ENCODE measurements at places on chromosomes 11 and 22.
A peak's percentile ranks its signal among the peaks of the same experiment; 100 is the strongest.

DNA sequence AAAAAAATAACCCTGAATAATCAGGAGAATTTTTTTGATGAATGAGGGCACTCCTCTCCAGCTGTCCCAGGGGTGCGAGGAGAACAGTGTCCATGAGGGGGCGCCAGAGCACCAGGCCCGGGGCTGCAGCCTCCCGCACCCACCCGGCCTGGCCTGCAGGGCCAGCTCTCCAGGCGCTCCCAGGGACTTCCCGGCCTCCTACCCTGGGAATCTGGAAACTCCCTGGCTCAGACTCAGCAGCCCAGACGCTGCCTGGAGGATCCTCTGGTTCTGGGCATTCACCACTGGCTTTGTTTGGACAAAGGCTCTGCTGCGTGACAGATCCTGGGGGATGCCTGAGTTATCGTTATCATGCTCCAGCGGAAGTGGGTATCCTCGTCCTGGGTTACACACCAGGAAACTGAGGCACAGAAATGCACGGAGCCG is 31.0 kb downstream of the MCM5 start:
- peaks cover 9% of the 10 kb centered on the region for H3K4me1 ChIP-seq
- H3K36me3 ChIP-seq = no peaks in the 10 kb centered on the region
- no peak overlapping the region for H3K4me3 ChIP-seq
- peak; percentile 90 for DNase-seq
- H3K27ac ChIP-seq = no peak overlapping the region
- H3K27me3 ChIP-seq = no peaks in the 10 kb centered on the region

DNA sequence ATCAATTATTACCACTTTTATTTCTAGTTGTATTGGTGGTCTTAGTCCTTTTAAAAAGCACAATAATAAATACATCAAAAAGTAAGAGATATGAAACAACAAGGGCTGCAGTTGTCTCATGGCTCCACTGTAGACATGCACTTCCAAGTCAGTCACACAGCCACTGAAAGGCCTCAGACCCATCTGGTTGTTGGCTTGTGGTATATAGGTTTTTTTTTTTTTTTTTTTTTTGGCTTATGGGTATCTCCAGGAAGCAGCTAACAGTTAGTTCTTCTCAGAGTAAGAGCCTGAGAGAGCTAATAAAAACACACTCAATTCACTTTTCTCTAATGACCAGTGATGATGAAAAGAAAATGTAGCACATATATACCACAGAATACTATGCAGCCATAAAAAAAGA is 6.0 kb upstream of the OR52E6 start:
- H3K27ac ChIP-seq = no peak overlapping the region
- no peaks in the 10 kb centered on the region for H3K27me3 ChIP-seq
- H3K36me3 ChIP-seq = no peaks in the 10 kb centered on the region
- DNase-seq = no peak
- H3K4me1 ChIP-seq = no peaks in the 10 kb centered on the region

- H3K27ac ChIP-seq = no peak overlapping the region
- no peaks in the 10 kb centered on the region for H3K36me3 ChIP-seq
- H3K4me1 ChIP-seq = no peaks in the 10 kb centered on the region
- H3K4me3 ChIP-seq = no peak overlapping the region
Measured at GRCh38 chr11:67700548-67701262, 26.3 kb upstream of the ALDH3B2 start.

DNA sequence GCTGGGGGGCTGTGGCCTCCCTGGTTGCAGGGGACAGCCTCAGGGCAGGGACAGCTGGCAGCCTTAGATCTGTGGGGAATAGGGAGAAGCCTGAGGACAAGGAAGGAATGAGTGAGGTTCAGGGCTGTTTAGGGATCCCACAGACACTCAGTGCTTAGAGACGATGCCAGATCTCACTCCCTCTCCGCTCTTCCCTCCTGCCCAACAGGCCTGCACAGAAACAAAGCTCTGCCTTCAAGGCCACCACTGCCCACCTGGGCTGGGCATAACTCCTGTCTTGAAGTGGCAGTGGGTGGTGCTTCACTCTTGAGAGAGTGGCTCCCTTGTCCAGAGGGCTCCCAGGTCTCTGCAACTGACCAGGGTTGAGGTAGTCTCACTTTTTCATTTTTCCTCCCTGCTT is 13.1 kb upstream of the CENATAC start:
- no peak overlapping the region for H3K27ac ChIP-seq
- DNase-seq = no peak
- no peaks in the 10 kb centered on the region for H3K27me3 ChIP-seq
- H3K36me3 ChIP-seq = no peaks in the 10 kb centered on the region
- H3K4me1 ChIP-seq = no peaks in the 10 kb centered on the region
- no peak overlapping the region for H3K4me3 ChIP-seq

DNA sequence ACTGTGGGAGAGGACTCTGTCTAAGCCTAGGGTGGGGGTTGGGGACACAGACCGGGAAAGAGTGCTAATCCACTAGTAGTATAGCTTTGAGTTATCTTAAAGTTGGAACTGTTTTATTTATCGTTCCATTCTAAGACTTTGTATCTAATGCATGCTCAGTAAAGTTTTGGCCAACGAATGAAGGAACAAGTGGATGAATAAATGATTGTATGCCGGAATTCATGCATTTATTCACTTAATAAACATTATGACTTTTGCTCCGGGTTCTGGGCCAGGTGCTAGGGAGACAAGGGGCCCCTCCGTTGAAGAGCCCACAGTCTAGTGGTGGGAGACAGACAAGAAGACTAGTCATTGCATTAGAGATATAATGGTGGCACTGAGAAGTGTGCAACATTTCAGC is 645 bp downstream of the RNF121 start:
- no peak for DNase-seq
- H3K27ac ChIP-seq = peak overlapping the region; percentile 88
- peaks cover 10% of the 10 kb centered on the region for H3K36me3 ChIP-seq
- peaks cover 4% of the 10 kb centered on the region for H3K4me1 ChIP-seq

DNA sequence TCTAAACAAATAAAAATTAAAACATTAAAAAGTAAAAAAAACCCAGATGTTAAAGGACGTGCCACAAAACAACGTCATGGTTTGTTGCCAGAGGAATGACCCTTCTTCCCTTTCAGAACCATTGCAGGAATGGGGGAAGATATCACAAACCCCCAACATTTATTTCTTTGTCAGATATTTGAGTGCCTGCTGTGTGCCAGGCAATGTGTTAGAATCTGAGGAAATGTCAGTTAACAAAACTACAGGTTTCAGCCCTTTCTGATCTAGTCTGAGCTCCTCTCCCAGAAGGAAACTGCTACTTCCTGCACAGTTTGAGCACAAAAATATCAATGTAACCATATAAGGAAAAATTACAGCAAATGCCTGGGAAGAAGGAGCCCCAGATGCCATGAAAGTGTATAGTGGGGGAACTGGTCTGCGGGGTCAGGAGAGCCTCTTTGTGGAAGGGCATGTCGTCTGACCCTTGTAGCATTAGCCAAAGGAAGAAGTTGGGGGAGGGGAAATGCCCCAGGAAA is 7.1 kb upstream of the NHERF4 start:
- no peaks in the 10 kb centered on the region for H3K36me3 ChIP-seq
- DNase-seq = no peak
- no peaks in the 10 kb centered on the region for H3K27me3 ChIP-seq
- H3K4me1 ChIP-seq = no peaks in the 10 kb centered on the region

DNA sequence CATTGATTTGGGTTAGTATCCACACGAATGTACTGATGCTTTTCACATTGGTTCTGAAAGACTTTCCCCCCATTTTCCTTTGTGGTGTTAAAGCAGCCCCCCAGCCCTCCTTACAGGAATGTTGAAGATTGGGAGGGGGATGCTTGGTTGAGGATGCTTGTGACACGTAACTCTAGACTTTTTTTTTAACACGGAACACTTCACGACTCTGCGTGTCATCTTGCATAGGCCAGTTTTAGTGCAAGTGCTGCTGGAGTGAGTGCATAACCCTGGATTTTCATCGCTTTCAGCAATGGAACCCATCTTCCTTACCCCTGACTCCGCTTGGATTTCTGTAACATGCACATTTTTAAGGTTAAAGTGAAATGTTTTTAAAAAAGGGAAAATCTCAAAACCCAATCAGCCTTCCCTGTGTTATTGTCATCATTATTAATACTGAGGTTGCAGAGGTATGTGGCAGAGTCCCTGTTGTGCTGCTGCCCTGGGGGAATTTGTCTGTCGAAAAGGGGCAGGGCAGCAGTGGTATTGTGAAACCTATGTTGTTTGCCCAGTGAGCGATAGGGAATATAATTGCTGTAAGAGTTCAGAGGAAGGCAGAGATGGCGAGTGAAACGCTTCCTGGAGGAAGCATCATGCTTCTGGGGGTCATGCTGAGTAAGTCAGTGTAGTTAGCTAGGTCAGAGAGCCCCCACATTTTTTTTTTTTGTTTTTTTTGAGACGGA is 12.1 kb downstream of the CECR2 start:
- DNase-seq = no peak
- H3K27ac ChIP-seq = no peak overlapping the region
- no peaks in the 10 kb centered on the region for H3K36me3 ChIP-seq
- H3K4me1 ChIP-seq = no peaks in the 10 kb centered on the region

- H3K27me3 ChIP-seq = no peaks in the 10 kb centered on the region
- H3K4me1 ChIP-seq = no peaks in the 10 kb centered on the region
- H3K4me3 ChIP-seq = no peak overlapping the region
Measured at GRCh38 chr11:3659595-3660515, 11.3 kb downstream of the CHRNA10 start.

- no peak overlapping the region for H3K4me3 ChIP-seq
- no peaks in the 10 kb centered on the region for H3K4me1 ChIP-seq
- no peak overlapping the region for H3K27ac ChIP-seq
- DNase-seq = no peak
Measured at GRCh38 chr11:107704451-107704850, 7.4 kb downstream of the SLN start.

GRCh38 chr11:119153049-119153818 is 4.4 kb downstream of the ABCG4 start:
- DNase-seq = no peak
- H3K4me1 ChIP-seq = no peaks in the 10 kb centered on the region
- no peak overlapping the region for H3K27ac ChIP-seq
- no peak overlapping the region for H3K4me3 ChIP-seq
- H3K36me3 ChIP-seq = no peaks in the 10 kb centered on the region

DNA sequence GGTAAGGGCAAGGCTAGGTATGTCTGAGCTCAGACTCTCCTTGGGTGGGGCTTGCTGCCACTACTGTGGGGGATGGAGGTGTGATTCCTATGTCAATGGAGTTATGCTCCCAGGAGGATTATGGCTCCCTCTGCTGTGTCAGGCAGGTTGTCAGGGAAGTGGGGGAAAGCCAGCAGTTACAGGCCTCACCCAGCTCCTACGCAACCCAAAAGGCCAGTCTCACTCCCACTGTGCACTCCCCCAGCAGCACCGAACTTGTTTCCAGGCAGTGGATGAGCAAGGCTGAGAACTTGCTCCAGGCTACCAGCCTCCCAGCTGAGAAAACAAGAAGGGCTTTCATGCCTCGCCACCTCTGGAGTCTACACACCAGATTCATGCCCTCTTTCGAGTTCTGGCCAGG is 18.2 kb downstream of the C11orf91 start:
- H3K36me3 ChIP-seq = no peaks in the 10 kb centered on the region
- H3K4me3 ChIP-seq = no peak overlapping the region

Data from Peyer's patch (tissue), 4 donors.